Muscle of leg (tissue), 16 donors: ENCODE measurements at places on chromosomes 5 and 9. TPM values are rescaled to one million over a fixed set of nuclear protein-coding genes. Genes with fewer than 3 reads are reported as not detected.
A peak's percentile ranks its signal among the peaks of the same experiment; 100 is the strongest.

DNA sequence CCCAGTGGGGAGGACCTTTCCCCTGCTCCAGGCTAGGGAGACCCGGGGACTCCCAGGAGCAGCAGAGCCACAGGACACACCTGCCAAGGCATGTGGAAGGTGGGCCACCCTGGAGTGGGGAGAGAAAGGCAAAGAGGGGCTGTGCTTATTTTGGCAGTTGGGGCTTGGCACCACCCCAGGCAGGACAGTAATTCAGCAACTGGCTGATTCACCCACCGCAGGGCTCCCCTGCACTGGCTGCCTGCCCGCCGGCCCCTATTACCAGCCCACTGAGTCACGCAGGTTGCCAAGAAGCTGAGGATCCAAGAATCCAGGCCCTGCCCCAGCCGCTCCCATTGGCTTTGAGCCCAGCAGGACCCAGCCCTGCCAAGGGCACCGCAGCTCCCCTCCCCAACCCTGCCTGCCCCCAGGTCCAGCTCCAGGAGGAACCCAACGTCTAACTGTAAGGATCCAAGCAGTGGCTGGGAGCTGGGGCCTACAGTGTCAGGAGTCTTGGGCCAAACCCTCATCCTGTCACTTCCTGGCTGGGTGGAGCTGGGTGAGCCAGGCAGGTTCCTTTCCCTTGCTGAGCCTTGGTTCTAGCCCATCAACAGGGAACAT lies 14.2 kb upstream of the RALGDS start:
- DNase-seq: peak; percentile 60

GRCh38 chr5:472076-472655 lies 29.2 kb downstream of the EXOC3 start:
- DNase-seq: no peak

GRCh38 chr9:88614359-88614758 lies 79.4 kb downstream of the NXNL2 start:
- no peak for DNase-seq

DNA sequence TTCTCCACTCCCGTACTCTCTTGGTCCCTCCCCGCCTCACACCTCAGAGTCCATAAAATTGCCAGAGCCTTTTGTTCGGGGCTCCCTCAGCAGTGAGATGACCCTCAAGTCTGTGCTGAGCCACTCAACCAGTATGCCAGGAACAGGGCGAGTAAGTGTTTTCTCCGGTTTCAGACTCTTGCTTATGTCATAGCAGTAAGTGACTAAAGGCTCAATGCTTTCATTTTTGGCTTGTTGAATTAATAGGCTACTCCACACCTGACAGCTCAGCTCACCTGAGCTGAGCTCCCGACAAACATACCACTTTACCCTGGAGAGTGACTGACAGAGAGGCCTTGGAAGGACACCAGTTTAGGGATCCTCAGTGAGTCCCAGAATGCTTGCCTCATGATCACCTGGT lies 30.5 kb downstream of the PCSK1 start:
- DNase-seq: no peak

Gene SHC3
- 0.53 TPM for total RNA-seq
